Hematopoietic multipotent progenitor cell treated with erythropoietin and hydrocortisone succinate and interleukin-3 and kit ligand, for 4 days (in vitro differentiated cells): ENCODE measurements at places on chromosomes 3 and 15.
A peak's percentile ranks its signal among the peaks of the same experiment; 100 is the strongest.

GRCh38 chr3:33145901-33146580, 32.2 kb downstream of the CRTAP start:
- no peak for DNase-seq

DNA sequence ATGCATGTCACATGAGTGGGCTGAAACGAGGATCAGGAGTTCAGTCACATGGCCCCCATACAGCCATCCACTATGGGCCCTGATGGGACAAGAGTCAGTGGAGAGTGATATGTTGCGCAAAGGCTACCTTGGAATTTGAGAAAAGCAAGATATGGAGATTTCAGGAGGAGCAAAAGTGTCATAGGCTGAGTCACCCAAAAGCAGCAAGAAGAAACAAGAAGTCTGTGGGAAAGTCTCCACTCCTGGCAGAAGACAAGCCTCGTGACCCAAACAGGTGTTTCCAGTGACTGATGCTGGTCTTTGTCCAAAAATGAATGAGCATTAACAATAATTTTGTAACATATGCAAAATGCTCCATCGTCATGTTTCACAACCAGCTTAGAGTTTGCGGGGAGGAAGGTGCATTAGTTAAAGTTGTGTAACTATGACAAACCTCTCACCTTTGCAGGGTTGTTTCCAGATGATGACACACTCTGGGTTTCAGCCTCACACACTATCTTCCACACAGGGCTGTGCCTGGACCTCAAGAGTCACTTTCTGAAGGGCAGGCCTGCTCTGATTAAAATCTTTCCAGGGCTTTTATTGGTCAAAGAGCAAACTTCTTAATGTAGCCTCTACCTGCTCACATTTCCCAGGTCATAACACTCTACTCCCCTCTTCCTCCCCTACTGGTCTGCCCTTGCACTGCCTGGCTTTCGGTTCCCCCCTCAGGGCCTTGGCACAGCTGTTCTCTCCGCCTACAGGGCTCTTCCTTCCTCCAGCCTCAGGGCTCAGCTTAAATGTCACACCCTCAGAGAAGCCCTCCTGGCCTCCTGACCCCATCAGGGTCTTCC, 3.9 kb upstream of the DNASE1L3 start:
- DNase-seq = peak; percentile 31

DNA sequence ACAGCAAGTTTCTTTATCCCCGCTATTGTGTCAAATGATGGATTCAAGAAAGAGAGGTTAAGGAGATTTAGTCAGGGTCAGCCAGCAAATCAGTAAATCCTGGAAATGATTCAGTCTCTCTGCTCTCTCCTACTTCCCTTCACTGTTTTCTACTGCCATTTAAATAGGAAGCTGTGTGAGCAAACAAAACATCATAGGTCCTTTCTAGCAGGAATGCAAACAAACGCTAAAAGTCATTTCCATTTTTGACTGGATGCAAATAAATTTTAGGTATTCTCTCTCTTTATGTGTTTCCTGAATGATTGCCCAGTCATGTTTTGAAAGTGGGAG, 299.4 kb upstream of the RORA start:
- no peak for DNase-seq

GRCh38 chr3:128486681-128487537, 6.1 kb downstream of the GATA2 start:
- DNase-seq = peak; percentile 80

GRCh38 chr3:125462722-125463299, 57.2 kb downstream of the SNX4 start:
- DNase-seq = no peak

DNA sequence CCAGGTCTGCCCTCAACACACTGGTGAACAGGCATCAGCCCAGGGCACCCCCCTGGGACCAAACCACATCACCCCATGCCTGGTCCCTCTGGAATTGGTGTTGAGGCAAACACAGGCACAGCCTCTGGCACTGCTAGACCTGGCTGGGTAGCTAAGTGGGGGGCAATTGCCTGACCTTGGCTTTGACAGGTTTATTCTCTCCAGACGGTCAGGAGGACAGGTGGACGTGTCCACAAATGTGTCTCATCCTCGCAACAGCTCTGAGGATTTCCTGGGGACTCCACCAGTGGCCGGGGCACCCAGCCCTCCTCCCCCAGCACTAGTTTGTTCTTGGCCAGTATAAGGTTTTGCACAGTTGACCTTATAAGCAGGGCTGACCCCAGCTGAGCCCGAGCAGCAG, 31.3 kb downstream of the TKT start:
- no peak for DNase-seq

DNA sequence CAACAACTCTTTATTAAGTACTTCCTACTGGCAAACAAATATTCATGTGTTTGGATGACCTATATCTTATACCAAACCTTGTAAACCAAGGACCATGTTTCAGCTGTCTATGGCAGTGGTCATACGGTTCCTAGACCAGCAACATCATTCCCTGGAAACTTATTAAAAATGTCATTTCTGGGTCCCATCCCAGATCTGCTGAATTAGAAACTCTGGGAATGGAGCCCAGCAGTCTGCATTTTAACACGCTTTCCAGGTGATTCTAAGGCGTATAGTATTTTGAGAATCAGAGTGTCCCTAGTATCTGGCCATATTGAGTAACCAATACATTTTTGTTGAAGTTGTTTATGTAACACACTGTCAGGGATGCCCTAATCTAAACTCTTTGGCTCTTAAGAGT, 363.4 kb upstream of the LRRC3B start:
- DNase-seq = no peak
